ENCODE measurements at places on chromosomes 2 and 18.

DNA sequence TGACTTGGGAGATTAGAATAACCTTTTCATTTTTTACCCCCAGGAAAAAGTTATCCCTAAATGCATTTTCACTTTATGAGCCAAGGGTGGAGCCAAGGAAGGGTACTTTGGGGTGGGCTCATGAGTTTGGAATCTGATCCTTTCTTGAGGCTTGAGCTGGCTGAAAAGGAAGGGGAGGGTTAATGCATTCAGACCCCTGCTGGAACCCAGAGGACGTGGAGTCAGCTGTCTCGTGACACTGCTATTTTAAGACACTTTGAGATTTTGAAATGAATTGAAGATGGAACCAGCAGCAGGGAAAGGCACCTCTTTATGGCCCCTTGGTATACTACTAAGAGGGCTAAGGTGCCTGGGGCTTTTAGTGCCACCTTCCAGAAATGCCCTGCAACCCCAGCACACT is 90.4 kb downstream of the MARCHF4 start:
- DNase-seq, result no peak

GRCh38 chr2:102588213-102588939 is 31.0 kb upstream of the SLC9A2 start:
- DNase-seq, result no peak

- DNase-seq, result no peak
Observed at GRCh38 chr2:220277445-220277975, 650.1 kb downstream of the SLC4A3 start.

DNA sequence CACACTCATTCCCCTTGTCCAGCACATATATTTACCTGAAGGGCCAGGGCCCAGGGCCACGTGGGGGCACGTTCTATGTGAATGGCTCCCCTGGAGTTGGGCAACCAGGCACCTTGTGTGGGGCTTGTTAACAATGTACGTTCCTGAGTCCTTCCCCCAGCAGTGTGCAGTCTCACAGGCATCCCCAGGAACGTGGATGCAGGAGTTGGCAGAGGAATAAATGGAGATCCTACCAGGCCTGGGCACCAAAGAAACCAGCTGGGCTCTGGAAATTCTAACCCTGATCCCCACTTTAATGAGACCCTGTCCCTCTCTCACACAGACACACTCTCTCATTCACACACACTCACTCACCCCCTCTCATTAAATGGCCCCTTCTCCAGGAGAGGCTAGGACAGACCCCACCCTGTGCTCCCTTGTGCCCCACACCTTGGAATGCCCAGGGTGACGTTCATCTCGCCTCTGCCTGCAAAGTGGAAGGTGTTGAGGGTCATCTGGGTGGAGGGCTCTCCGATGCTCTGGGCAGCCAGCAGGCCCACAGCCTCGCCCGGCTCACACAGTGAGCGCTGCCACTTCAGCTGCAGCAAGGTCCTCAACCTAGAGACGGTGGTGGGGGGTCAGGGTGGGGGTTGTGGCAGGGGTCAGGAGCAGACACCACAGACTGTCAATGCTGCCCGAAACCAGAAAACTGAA is 65.6 kb downstream of the POLR1A start:
- DNase-seq, result no peak

DNA sequence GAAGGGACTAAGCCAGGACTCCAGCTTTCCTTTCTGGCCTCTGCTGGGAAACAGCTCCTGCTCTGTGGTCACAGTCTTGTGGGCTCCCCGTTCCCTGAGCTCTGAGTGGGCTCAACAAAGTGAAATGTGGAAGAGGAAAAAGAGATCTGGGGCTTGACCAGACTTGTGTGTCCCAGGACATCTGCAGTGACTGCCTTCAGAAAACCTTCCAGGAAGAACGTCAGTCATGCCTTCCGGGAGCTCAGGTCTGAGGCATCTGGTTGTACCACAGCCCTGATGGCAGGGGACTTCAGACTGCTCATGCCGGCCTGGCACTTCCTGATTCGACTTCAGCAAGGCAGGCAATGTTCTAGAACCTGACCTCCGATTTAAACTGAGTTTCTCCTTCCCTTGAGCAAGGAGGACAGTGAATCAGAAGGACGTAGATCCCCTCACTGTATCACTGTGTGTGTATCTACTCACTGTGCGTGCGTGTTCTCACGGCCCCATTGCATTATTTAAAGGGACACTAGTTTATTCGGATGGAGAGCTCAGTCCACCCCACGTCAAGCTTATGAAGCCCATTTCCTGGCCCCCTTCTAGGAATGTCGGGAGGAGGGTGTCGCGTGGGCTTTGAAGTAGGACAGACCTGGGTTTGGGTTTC is 548 bp upstream of the FBLN7 start:
- DNase-seq, result no peak

GRCh38 chr2:43759195-43759594 is 14.6 kb upstream of the DYNC2LI1 start:
- no peak for DNase-seq

GRCh38 chr2:145909766-145910165 is 1389.8 kb upstream of the ZEB2 start:
- no peak for DNase-seq

DNA sequence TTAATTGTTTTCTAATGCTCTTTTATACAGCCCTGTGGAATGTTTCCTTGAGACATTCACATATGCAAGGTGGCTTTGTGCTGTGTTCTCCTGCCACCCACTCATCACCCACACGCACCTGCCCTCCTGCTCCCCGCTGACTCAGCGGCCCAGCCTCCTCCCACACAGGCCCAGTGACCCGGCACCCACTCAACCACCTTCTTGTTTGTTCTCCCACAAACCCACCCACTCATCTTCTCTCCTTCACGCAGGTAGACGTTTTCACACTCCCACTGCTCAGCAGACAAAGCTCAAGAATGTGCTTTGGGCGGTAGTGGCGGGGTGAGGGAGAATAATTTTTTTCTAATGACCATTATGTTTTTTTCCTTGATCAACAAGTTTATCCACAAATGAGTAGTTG is 28.6 kb upstream of the NEMP2 start:
- DNase-seq, result no peak

DNA sequence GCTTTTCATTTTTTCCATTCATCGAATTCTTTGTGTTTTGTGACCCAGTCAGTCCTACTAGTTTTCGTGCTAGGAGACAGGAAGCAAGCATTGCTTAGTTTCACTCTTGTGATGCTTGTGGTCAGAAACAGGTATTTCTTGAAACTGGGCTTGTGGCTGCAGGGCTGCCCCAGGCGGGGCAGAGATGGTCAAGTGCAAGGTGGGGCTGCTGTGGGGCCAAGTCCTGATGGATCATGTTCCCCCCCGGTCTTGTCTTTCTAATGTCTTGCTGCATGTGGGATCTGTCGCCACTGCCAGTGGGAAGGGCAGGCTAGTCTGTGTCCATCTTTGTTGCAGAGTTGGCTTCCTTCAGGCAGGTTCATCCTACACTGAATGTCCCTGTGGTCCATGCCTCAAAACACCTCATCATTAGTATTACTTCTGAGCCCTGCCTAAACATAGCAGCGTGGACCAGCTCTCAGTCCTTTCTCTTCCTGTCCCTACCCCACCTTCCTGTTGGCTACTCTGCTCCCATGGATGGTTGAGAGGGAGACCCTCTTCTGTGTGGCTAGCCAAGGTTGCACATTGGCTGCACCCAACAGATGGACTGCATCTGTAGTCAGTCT is 38.7 kb downstream of the INPP4A start:
- DNase-seq, result no peak

GRCh38 chr2:166625670-166626069 is 131.6 kb upstream of the SCN7A start:
- no peak for DNase-seq

DNA sequence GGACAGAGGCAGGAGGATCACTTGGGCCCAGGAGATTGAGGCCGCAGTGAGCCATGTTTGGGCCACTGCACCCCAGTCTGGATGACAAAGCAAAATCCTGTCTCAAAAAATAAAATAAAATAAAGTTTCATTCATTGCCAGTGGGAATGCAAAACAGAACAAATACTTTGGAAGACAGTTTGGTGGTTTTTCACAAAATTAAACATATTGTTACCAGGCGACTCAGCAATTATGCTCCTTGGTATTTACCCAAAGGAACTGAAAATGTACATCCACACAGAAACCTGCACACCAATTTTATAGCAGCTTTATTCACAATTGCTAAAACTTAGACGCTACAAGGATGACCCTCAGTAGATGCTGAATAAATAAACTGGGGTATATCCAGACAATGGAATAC is 35.8 kb downstream of the FOSL2 start:
- no peak for DNase-seq

GRCh38 chr2:149141046-149141445 is 102.5 kb downstream of the LYPD6B start:
- no peak for DNase-seq

GRCh38 chr2:105904938-105905337 is 160.2 kb downstream of the NCK2 start:
- DNase-seq, result no peak

GRCh38 chr2:151269798-151270568 is 8.3 kb upstream of the RBM43 start:
- no peak for DNase-seq

DNA sequence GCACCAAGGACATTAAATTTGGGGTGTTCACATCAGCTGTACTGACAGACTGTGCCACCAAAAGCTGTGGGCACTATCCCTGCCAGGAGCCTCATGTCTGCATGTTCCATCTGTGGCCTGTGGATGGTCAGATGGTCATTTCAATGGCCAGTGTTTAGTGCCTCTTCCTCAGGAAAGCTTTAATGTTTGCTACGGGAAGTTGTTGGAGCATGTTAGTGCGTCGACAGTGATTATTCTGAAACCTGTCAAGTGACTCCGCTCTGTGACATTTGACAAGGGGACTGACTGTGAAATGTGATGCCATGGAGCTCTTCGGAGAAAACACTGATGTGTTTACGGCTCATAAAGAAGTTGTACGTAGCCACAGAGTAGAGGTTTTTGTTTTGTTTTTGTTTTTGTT is 18.7 kb upstream of the RGPD4 start:
- DNase-seq, result no peak

GRCh38 chr2:109497911-109498870 is 115.6 kb downstream of the SEPTIN10 start:
- DNase-seq, result no peak

- no peak for DNase-seq
Observed at GRCh38 chr2:104850361-104851290, 3.3 kb upstream of the POU3F3 start.

- DNase-seq, result no peak
Observed at GRCh38 chr2:6970976-6971480, 53.8 kb downstream of the RNF144A start.
